Stimulated activated CD8-positive, alpha-beta memory T cell treated with anti-CD3 and anti-CD28 coated beads, Interleukin-4, amount 100 ng/mL, for 1 hour (primary cell): ENCODE measurements at places on chromosomes 5 and 9.

DNA sequence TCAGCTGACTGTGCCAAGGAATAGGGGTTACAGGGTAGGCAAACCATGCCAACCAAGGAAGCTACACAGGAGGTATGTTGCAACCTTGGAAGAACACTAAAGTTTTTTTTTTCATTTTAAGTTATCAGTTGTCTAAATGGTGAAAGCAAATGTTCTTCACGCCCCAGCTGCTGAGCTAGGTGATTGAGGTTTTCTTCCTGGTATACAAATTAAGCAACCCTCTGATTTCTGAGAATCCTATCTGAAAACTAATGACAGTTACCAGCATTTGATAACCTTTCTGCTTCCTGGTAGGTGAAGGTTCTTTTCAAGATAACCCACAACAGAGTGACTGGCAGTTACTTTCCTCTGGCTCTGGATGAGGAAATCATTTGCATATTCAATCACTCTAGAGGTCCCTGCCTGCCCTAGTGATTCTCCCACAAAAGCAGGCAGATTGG lies 194.9 kb downstream of the ATP10B start:
- no peak for DNase-seq

DNA sequence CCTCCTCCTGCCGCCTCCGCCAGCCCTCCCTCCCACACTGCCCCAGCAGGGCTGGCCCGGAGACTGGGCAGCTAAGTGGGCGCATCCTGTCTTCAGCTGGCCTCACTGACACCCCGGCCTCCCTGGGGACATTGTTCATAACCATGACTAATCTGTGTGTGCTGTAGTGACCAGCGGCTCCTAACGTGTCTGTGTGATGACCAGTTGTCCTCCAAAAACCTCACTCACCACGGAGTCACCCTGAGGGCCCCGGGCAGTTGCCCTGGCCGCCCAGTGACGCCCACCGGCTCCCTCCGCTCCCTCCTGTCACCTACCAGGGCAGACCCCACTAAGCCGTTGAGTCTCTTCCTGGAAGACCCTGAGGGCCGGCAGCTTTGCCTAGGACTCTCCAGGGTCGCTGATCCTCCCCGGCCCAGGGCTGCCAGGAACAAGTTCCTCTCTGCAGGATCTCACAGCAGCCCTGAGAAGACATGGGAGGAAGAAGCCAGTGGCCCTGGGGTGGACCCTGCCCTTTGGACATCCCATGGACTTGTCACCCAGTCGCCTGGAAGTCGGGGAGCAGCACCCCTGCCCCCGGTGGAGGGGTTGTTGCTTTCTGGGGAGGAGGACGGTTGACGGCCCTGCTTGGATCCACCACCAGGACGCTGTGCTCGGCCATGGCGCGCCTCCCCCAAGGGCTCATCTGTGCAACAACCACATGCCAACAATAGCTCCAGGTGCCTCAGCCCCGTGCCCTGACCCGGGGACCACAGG lies 110.2 kb upstream of the LMX1B start:
- DNase-seq = no peak

- no peak for DNase-seq
These were observed 126.3 kb downstream of the CEMIP2 start for GRCh38 chr9:71642056-71642455.

DNA sequence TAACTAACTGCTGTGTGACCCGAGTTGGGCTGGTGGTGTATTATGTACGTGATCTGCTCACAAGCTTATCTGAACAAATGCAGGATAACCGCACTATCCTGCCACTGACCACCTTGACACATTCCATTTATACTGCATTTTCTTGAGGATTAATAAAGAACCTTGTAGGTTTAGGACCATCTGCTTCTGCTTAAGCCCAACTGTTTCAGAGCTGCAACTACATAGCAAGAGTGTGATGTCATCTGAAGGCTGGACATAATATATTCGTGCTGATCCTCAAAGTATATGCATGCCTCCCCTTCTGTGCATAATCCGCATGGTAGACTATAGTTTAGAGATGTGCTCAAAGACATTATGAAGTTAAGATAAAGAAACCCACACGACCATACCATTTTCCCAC lies 435.9 kb downstream of the BNC2 start:
- DNase-seq = no peak

DNA sequence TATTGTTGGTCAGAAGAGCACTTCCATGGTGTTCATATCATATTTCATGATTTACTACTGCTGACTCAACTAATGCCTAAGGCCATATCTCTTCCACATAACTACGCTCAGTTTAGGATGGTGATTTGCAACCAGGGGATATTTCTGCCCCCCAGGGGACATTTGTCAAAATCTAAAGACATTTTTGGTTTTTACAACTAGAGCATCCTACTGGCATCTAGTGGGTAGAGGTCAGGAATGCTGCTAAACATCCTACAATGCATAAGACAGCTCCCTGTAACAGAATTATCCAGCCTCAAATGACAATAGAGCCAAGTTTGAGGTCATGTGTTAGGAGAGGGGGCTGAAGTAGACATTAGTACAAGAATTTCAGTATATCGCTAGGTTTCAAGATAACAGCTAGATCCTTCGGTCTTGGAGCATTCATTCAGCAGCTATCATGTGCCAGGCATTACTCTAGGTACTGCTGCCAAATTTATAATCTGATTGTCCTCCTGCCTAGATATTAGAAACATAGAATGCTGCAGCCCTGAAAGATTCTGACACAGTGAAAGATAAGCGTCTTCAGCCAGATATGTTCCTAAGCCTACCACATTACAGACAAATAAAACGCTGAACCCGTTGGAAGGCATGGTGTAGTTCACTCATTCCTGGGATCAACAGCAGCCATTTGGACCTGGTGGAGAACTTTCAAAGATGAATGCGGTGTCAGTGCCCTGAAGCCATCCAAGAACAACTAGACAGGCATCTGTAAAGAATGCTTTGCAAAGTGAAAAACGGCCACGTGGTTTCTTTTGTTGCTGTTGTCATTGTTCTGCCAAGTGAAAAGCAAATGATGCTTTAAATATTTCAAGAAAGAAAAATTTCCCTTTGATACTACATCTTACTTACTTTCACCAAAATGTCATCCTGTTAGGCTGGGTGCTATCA lies 55.5 kb upstream of the FST start:
- no peak for DNase-seq
